ENCODE measurements at places on chromosomes 4 and X.

GRCh38 chr4:122034619-122035018 lies 82.8 kb upstream of the TRPC3 start:
- DNase-seq, result no peak

GRCh38 chr4:75655562-75655961 lies 17.6 kb downstream of the G3BP2 start:
- DNase-seq, result no peak

GRCh38 chrX:140500441-140500840 lies 4.4 kb downstream of the SOX3 start:
- no peak for DNase-seq

DNA sequence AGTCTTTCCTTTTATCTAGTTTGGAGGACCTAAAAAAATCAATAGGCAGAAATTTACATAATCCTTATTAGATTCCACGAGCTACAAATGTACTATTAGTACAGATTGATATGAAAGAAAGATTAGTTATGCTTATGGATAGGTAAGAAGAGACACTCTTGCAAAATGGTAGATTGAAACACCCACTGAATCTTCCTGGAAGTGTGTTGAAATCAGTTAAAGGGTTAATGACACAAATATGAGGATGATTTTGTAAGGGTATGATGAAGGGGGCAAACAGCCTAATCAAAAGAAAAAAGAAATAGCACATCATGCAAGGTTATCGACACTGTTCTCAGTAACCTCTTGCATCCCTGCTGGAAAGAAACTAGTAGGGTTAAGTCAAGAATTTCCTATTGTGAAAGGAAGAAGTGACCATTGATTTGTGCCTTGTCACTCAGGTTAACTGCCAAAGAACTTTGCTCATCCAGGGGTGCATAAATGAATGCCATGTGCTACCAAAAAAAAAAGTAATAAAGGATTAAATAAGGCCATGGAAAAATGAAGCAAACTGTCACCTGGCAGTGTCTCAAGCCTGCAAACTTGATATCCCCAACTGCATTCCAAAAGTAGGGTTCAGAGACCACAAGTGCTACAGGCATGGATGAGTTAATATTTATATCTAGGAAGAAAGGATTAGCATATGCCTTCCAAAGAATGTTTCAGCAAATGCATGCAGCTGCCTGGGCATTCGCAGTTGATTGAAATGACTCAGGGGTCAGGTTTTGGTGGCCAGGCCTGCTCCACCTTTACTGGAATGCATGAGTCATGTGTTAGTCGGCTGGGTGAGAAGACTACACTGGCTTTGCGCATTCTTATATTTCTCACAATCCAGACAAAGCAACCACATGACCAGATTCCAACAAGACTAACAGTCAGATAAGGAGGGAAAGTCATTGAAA lies 78.3 kb upstream of the ATXN3L start:
- DNase-seq, result no peak

DNA sequence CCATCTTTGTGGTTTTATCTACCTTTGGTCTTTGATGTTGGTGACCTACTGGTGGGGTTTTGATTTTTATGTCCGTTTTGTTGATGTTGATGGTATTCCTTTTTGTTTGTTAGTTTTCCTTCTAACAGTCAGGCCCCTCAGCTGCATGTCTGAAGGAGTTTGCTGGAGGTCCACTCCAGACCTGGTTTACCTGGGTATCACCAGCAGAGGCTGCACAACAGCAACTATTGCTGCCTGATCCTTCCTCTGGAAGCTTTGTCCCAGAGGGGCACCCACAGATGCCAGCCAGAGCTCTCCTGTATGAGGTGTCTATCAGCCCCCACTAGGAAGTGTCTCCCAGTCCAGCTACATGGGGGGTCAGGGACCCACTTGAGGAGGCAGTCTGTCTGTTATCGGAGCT lies 199.3 kb upstream of the WDFY3 start:
- no peak for DNase-seq

- DNase-seq, result no peak
Measured at GRCh38 chrX:27336466-27337091, 126.6 kb downstream of the PPP4R3C start.

GRCh38 chrX:78643096-78643495 lies 16.0 kb downstream of the RTL3 start:
- DNase-seq, result no peak

DNA sequence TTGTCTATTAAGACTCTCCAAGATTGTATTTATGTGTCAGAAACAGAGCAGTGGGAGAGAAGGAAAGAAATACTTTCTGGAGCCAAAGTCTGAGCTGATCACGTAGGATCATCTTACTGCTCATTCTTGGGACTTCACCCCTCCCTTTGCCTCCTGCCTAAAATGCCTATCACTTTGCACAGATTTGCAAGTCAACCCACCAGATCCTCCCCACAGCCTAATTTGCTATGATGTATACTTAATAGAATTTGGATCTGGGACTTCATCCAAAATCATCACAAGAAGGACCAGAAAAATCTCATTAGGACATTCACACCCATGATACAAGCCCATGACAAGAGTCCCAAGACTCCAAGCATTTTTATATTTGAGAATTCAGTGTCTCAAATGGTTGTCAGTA lies 290.2 kb downstream of the FBXW7 start:
- DNase-seq, result no peak

- DNase-seq, result no peak
Measured at GRCh38 chr4:146495269-146495668, 26.5 kb downstream of the SLC10A7 start.

GRCh38 chr4:148431401-148431800 lies 10.8 kb downstream of the NR3C2 start:
- no peak for DNase-seq

GRCh38 chr4:92305878-92306520 lies 2.2 kb downstream of the GRID2 start:
- no peak for DNase-seq

- no peak for DNase-seq
Measured at GRCh38 chr4:154457471-154457870, 34.1 kb downstream of the DCHS2 start.
